ENCODE measurements at places on chromosomes 7 and 10.

DNA sequence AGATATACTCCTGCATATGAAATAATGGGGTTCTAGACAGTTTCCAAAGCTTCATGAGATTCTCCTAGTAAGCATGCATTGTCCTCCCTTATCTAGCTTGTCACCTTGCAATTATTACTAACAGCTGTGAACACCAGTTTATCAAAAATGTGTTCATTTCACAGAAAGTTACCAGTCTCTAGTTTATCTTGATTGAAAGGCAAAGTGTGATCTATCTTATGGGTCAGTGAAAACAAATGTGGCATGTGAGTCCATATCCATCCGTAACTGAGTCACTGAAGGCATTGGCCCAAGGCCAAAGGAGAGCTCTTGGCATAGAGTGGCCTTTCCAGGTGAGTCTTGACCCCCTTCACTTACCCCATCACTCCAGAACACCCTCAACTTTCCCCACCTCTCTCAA lies 53.2 kb downstream of the GSAP start:
- DNase-seq: no peak

GRCh38 chr7:137985253-137985896 lies 16.5 kb downstream of the CREB3L2 start:
- DNase-seq: no peak

DNA sequence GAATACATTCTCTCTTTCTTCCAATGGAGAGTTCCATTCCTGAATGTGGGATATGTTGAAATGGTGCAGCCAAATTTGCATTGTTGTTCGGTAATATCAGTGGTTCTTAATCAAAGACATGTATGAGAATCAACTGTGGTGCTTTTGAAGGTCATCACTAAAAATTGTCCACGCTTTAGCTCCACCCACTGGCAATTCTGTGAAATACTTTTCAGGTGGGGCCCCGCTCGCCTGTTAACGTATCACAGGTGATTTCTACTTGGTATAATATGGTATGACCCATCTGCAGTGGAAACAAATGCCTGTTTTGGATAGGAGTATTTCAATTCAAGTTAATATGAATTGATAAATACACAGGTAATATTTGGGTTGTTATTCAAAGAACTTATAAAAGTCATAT lies 178.4 kb downstream of the NSUN6 start:
- no peak for DNase-seq

GRCh38 chr10:26335574-26336093 lies 102.5 kb upstream of the APBB1IP start:
- no peak for DNase-seq

- DNase-seq: no peak
Measured at GRCh38 chr10:79339266-79339665, 8.0 kb upstream of the PPIF start.

DNA sequence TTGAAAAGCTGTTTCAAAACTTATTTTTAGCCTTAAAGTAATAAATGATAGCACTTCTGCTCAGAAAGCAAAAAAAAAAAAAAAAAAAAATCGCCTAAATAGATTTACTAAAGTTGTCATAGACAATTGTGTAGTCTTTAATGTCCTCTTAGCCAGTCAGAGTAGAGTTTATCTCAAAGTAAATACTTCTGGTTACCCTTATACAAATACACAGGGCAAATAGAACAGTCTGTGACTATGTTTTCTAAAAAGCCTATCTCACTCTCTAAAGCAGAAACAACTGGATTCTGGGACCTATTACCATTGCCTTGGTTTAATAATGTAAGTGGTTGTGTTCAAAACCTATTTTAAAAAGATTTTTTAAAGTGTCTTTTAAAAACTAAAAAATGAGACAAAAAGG lies 156.2 kb upstream of the THSD7A start:
- no peak for DNase-seq

DNA sequence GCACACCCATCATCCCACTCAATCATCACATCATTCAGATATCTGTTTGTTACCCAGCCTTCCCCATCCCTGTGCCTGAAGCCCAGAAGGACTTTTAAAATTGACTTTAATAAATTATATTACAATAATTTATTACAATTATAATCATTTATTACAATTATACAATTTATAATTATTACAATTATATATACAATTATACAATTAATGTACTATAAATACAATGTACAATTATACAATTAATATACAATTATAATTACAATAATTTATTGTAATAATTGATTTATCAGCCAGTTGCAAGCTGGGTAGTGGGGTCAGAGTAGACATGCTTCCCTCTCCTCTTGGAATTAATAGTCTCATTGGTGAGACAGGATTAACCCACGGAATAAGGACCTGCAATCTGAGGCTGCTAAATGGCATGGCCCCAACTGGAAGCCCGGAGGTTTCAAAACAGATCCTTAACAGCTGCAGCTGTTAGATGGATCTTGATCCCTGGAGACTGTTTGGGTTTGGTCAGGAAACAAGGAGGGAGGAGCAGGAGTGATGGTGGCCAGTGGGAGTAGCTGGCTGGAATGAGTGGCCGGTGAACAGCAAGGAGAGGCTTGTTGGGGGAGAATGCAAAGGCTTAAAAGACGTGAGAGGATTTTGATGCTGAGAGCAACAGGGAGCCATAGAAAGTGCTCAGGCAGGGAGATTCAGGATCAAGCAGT lies 402.8 kb upstream of the PODXL start:
- no peak for DNase-seq

DNA sequence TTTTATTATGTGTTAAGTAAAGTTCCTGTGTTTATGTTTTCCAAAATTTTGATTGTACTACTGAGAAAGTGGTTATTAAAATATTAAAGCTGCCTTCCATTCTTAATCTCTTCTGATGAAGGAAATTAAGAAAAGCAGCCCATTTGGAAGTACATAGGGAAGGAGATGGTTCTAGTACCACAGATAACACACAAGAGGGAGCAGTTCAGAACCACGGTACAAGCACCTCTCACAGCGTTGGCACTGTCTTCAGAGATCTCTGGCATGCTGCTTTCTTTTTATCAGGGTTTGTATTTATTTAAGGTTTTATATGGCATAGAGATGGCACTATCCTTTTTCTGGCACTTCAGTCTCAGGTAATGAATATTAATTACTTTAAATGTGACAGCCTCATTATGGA lies 111.6 kb downstream of the PHTF2 start:
- DNase-seq: no peak

GRCh38 chr10:96271016-96271815 lies at the start of gene BLNK:
BLNK (minus strand) TSS chr10:96271569; CDS start chr10:96271398, 171 bp downstream.
- DNase-seq: no peak

- DNase-seq: no peak
Measured at GRCh38 chr7:20083781-20084180, 133.4 kb downstream of the MACC1 start.

- DNase-seq: no peak
Measured at GRCh38 chr10:69361303-69361614, 55.5 kb downstream of the TACR2 start.

- no peak for DNase-seq
Measured at GRCh38 chr10:28396331-28396730, 93.5 kb upstream of the MPP7 start.

- no peak for DNase-seq
Measured at GRCh38 chr7:98483276-98483963, 82.5 kb upstream of the BAIAP2L1 start.

DNA sequence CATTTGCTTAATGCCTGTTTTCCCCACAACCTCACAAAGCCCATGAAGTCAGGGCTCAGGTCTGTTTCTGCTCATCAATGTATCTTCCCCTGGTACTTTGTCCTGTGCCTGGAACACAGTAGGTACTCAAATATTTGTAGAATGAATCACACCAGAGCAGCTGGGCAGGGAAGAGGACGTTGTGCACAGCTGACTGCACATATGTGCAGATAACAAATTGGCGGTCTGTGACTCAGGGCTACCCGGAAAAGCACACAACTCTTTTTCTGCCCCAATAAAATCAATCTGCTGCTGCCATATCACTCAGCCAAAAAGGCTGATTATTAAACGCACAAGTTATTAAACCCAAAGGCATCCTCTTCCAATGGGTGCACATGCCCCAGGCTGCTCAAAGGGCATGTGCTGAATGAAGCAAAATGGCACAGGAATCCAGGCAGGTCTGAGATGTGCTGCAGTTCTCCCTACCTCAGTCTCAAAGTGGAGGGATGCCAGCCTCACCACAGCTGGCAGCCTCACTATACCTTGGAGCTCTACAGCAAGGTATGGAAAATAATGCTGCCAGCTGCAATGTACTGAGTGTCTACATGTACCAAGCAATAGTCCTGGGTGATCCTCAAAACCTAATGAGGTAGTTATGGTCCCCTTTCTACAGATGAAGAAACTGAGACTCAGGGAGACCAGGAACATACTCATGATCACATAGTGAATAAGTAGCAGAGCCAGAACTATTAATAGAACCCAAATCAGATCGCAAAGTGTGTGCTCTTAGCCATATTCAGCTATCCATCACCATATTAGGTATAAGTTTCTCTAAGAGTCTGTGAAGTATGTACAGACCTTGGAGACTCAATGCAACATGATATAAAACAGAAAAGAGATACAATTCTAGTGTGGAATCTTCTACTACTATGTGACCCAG lies 43.4 kb downstream of the SORBS1 start:
- DNase-seq: no peak

DNA sequence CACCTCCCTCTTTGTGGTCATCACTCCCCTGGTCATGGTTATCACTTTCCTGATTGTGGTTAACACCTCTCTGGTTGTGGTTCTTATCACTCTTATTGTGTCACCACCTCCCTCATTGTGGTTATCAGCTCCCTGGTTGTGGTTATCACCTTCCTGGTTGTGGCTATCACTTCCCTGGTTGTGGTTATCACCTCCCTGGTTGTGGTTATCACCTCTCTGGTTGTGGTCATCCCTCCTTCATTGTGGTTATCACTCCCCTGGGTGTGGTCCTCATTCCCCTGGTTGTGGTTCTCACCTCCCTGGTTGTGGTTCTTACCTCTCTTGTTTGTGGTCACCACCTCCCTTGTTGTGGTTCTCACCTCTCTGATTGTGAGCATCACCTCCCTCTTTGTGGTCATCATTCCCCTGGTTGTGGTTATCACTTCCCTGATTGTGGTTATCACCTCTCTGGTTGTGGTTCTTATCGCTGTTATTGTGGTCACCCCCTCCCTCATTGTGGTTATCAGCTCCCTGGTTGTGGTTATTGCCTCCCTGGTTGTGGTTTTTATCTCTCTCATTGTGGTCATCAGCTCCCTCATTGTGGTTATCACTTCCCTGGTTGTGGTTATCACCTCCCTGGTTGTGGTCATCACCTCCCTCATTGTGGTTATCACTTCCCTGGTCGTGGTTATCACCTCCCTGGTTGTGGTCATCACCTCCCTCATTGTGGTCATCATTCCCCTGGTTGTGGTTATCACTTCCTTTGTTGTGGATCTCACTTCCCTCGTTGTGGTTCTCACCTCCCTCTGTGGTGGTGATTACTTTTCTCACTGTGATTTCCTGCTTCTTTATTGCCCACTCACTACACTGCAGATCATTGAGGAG lies 106.7 kb downstream of the GPR26 start:
- DNase-seq: no peak

DNA sequence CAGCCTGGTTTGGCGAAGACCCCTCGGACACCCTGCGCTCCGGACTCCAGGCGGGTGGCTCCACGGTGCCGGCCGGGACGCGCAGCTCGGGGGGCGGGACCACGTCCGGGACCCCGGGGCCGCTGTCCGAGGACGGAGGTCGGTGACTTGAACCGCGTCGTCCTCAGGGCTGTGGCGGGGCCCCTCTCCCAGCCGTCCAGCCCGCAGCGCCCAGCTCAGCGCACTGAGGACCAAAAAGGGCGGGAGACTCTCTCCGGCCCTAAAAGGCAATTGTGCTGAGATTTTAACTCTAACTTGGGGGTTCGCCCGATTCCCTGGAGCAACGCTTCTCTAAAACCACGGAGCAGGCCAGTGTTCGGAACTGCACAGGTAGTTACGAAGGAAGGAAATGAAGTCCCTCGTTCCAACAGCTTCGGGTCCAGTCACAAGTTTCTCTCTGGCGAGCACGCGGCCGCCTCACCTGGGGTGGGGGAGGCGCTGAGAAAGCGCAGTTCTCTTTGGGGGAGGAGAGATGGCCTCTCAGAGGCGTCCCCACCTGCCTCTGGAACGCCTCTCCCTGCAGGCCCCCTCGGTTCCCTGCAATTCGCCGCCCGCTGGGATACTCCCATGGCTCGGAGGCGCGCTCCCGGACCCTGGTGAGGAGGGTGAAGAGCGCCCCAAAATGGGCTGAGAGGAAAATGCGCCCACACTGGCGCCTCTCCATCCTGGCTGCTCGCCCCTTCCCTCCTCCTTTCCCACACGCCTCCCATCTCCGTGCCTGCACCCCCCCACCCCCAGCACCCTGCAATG lies 352.7 kb downstream of the DNAJB6 start:
- DNase-seq: no peak

DNA sequence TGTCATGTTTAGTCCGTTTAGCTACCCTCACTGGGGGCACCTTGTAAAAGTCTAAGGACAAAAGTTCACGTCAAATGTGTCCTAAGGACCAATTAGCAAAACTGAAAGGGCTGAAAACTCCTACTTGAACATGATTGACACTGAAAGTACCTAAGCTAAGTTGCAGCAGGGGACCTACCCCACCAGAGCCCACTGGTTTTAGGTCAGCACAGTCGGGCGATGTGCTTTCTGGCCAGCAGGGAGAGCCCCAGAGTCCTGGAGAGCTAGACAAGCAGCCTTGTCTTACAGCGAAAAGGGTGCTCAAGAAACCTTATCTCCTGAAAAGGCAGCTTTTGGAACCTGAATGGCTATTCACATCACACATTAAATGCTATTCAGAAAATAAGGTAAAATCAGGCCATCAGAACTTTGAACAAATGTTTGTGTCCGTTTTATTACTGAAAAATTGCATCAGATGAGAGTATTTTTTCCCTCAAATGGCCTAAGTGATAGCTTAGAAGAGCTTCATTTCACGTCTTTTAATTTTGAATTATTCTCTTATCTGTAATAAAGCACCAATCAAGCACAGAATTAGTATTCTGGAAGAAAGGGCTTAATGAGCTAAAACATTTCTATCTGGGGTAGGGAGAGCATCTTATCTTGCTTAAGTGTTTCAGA lies 52.2 kb upstream of the MKI67 start:
- DNase-seq: peak; percentile 1

- no peak for DNase-seq
Measured at GRCh38 chr7:92973974-92974373, 137.6 kb upstream of the CDK6 start.

GRCh38 chr7:151237244-151238189 lies 5.2 kb downstream of the CHPF2 start:
- DNase-seq: no peak

- DNase-seq: no peak
Measured at GRCh38 chr7:138338361-138338760, 121.7 kb upstream of the TRIM24 start.

Data from effector CD8-positive, alpha-beta T cell (primary cell).